ENCODE measurements at places on chromosomes 3 and 15.

- no peak for DNase-seq
Observed at GRCh38 chr3:111762537-111762936, 96.5 kb upstream of the PHLDB2 start.

DNA sequence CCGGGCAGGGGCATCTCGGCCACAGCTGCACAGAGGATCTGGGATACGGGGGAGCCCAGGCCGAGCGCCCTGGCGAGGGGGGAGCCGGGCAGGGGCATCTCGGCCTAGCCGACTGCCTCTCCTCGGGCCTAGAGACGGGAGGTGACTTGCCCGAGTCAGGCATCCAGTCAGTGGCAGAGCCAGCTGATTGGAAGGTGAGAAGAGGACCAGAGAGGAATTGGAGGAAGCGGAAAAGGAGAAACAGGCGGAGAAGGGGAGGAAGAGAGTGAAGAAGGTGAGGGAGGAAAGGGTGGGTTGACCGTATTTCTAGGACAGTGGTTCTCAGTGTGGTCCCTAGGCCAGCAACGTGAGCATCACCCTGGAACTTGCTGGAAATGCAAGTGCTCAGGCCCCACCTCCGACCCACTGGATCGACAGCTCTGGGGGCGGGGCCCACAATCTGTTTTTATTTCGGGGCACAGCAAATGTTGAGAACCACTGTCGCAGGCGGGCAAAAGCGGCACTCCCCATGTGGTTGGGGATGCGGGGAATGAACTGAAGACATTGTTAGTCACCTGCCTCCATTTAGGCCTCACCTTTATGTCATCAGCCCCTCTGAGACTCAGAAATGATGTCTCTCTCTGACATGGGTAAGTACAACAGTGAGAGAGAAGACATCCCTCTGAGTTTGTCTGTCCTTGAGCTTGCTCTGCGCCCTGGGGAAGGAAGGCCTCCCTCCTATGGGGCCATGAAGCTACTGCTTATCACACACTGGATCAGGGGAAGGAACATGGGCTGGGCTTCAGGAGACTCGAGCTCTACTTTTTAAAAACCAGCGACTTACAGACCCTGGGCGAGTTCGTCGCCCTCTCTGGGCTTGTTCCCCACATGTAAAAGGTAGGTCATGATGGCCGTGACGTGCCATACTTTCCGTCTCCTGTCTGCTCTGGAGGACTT is 1.0 kb upstream of the MELTF start:
- DNase-seq, result no peak

DNA sequence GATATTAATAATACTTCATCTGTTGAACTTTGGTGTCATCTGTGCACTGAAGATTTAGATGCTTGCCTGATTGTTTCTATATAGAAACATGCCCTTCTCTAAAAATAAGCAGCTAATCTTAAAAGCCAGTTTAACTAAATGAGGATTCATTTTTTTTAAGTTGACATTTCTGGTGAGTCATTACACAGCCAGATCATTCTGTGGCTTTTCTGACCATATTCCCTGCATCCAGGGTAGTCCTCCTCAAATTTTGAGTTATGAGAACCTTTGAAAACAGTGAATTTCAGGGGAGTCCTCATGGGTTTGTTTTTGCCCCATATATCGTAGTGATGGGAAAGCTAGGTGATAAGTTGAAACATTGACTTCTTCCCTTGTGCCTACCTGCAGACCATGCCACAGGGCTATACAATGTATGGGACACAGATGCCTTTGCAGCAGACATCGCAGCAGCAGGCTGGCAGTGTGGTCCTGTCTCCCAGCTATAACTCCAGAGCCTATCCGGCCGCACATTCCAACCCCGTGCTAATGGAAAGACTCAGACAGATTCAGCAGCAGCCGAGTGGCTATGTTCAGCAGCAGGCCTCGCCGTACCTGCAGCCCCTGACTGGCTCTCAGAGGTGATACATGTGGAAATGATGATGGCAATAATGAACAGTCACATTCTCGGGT is 26.5 kb upstream of the P2RY12 start:
- no peak for DNase-seq

GRCh38 chr3:177378168-177378567 is 180.9 kb upstream of the TBL1XR1 start:
- no peak for DNase-seq

DNA sequence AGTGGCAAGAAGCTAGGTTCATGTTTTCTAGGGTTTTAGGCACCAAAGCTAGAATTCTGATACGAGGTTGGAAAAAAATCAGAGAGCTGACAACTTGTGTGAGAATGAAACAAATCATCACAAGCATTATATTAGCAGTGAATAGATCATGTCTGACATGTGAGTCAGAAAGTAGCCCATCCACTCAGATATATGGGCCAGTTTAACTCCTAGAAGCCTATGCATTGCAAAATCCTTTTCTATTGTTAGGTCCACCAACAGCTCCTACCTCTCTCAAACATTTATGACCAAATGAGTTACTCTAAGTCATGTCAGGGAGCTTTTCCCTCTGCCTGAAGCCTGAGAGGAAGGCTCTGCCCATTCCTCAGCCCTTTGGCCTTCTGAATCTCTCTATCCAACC is 44.0 kb downstream of the KBTBD12 start:
- DNase-seq, result no peak

GRCh38 chr3:122312826-122313225 is 12.2 kb upstream of the CSTA start:
- no peak for DNase-seq

- DNase-seq, result peak; percentile 94
Observed at GRCh38 chr3:188900421-188900951, 271.3 kb upstream of the TPRG1 start.

DNA sequence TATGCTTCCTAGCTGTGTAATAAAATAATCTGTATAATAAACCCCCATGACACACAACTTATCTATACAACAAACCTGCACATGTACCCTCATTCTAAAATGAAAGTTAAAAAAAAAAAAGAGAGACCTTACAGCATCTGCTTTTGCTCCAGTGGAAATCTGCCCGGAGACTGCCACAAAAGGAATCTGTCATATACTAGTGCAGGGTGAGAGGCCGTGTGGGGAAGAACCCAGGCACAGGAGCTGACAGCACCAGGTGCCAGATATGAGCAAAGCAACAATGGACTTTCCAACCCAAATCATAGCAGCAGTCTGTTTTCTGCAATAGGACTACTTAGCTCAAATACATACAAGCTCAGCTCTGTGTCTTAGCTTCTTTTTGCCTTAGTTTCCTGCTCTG is 346.5 kb downstream of the ROBO1 start:
- DNase-seq, result no peak

GRCh38 chr3:21168471-21168870 is 582.5 kb downstream of the ZNF385D start:
- DNase-seq, result no peak

GRCh38 chr15:59998305-59998949 is 5.7 kb upstream of the FOXB1 start:
- no peak for DNase-seq

GRCh38 chr15:57720867-57721266 is 14.4 kb downstream of the POLR2M start:
- DNase-seq, result no peak

DNA sequence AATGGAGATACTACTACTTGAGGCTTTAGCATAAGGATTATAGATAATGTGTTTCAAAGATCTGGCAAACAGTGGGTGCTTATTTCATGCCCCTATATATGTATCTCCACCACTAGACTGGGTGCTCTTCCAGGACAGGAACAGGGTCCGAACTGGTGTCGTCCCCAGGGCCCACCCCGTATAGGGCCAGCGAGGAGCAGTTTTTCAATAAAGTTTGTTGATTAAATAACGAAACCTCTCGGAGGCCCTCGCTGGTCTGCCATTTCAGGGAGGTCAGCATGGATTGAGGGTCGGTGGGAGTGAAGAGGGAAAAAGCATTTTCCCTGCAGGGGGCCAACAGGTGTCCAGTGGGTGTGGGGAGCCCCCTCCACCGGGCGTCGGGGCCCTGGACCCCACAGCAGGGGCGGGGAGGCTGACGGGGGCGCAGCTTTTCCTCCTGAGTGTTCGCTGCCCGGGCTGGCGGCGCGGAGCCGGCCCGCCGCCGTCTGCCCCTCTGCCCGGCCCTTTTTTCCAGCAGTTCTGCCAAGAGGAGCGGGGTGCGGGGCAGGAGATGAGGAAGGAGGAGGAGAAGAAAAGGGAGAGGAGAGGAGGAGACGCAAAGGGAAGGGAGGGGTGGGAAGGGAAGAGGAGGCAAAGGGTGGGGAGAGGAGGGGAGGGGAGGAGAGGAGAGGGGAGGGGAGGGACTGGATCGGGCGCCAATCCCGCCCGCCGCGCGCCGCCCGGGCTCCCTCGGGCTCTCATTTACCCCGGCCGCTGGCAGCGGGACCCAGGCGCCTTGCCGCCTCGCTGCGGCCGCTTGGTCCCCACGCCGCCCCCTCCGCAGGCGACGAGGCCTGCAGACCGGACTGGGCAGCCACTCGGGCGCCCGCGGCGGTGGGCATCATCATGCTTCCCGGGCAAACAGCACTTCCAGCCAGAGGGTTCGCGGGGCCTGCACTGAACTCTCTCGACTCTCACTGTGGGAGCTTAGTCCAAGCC is 66.3 kb downstream of the ISG20 start:
- peak; percentile 27 for DNase-seq

DNA sequence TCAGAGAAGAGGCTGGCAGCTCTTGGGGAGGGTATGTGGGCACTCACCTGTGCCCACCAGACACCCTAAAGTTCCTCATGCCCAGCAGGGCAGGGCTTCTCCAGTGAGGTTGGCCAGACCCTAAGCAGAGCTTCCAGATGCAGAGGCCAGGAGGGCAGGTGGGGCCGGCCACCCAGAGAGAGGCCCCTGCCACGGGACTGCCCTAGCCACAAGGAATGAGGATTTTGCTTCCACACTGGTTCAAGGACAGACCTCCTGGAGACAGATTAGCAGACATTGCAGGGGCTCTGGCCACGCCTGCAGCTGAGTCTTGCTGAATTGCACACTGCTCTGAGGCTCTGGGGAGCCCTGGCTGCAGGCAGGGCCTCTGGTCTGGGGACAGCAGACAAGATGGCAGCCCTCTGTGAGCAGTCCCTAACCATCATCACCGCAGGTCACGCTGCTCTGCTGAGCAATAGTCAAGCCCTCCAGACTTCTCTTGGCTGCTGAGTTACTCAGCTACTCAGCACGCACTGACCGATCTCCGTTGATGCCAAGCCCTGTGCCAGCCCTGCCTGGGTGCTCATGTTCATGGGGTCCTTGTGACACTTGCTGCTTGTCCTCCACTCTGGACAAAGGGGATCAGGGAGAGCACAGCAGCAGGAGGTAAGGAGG is 117.4 kb upstream of the ABHD17C start:
- no peak for DNase-seq

DNA sequence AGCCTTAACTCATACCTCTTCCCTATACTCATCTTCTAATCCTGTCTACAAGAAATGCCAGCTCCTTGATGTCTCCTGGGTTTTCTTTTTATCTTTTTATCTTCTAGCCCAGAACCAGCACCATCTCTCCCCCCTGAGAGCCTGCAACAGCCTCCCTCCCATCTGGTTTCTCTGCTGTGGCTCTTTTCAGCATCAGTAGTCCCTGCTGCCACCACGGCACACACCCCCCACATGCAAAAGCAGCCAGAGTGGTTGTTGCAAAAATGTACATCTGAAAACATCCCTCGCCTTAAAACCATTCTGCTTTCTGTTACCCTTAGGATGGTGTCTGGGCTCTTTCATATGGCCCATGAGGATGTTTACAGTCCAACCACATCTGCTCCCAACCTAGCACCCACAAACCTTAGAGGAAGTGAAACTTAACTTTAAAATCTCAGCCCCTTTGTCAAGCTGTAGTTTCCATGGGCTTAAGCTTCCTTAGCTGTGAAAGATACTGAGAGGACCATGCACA is 775 bp downstream of the TTC21A start:
- DNase-seq, result no peak

DNA sequence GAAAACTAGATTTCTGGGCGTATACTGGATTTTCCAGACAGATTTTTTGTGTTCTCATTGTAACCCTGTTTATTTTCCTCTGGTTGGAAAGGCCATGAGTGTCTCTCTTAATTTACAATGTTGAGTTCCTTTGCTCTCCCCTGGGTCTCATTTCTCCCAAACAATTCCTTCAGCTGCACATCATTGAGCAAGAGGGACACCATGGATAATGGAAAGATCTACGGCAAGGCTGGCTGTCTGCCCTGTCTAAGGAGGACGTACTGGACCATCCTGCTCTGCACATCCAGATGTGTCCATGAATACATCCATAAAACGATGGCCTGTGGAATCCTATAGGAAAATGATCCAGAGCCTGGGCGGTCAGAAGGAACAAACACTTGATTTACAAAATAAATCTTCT is 258.1 kb upstream of the MCTP2 start:
- DNase-seq, result no peak

- no peak for DNase-seq
Observed at GRCh38 chr3:20589275-20589674, 403.3 kb upstream of the SGO1 start.

DNA sequence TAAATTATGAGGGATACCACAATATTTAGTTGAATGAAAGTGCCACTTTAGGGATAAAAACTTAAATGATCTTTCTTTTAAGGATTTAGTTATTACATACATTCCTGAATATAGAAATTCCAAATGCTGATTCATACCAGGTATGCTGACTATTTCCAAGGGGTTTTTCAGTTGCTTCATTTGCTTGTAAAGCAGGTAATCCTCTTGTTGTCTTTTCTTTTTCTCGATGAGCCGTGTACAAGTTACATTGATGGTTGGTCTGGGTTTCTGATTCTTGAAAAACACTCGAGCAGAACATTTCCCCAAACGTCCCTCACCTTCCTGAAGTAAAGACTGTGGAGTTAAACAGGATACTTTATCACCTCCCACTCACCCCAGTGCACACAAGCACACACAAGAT is 21.7 kb downstream of the RARRES1 start:
- no peak for DNase-seq

GRCh38 chr3:23649448-23649847 is 156.3 kb upstream of the UBE2E1 start:
- no peak for DNase-seq

DNA sequence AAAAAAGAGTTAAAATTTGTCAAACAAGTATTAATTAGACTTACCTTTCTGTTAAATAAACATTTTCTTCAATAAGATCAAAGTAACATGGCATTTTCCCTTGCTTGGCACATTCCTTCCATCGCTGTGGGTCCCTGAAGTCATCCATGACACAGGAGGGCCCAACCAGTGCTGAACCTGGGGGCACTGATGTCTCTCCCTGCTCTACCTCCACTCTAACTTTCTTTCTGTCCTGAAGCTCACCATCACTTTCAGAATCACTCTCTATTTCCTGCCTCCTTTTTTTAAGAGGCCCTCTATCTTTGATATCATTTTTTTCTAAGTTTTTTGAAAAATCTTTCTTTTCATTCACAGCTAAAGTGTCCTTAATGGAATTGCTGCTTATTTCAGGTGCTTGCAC is 43.8 kb downstream of the SETD2 start:
- no peak for DNase-seq

GRCh38 chr3:13657660-13658435 is 108.9 kb downstream of the FBLN2 start:
- DNase-seq, result peak; percentile 29

GRCh38 chr3:177110386-177110785 is 86.9 kb downstream of the TBL1XR1 start:
- DNase-seq, result no peak

DNA sequence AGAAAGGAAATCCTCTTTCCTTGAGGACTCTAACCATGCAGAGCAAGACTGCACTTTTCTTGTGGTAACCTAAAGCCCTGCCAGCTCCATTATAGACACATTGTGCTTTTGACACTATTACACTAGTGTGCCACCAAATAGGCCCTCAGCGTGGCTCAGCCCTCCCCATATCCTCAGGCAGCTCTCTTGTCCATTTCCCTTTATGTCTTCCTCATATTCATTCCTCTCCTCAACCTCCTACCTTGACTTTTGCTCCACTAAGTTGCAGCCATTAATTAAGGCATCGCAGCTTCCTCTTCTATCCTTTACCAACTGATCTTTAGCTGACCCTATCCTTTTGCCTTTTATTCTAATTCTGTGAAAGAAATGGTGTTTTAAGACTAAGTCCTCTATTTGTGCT is 3.7 kb downstream of the ATG7 start:
- no peak for DNase-seq
